ENCODE measurements at places on chromosomes 16 and 17.

DNA sequence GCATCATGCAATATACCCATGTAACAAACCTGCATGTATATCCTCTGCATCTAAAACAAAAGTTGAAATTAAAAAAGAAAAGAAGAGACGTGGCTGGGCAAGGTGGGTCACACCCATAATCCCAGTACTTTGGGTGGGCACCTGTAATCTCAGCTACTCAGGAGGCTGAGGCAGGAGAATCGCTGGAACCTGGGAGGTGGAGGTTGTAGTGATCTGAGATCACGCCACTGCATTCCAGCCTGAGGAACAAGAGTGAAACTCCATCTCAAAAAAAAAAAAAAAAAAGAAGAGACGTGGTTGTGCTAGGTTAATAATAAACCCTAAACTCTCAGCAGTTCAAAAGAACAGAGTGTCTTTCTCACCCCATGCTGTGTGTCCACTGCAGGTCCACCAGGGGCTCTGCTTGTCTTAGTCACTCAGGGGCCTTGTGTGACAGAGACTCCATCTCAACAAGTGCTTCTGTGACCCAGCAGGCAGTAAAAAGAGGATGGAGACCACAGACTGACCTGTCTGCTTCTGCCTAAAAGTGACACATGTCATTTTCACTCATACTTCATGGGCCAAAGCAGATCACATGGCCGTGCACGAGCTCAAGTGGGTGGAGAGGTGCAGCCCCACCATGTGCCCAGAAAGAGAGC lies 22.3 kb upstream of the N4BP1 start:
- no peak for DNase-seq

- DNase-seq, result no peak
Measured at GRCh38 chr16:73154063-73154870, 106.3 kb upstream of the ZFHX3 start.

DNA sequence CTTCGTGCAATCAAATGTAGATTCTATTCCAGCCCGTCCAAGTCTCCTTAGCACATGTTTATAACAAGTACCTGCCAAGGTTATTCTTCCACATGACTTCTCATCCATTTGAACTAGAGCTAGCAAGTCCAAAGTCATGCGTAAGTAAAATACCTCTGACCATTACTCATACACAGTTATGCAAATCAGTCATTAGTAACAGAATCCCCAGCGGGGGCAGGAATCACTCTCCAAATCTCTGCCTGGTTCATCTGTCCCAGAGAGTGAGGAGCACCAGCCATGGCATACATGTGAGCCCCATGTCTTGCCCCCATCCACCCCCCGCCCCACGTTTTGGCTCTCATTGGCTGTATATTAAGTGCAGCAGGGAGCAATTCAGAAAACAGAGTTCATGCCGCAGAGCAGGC lies 27.7 kb downstream of the SRL start:
- DNase-seq, result no peak

DNA sequence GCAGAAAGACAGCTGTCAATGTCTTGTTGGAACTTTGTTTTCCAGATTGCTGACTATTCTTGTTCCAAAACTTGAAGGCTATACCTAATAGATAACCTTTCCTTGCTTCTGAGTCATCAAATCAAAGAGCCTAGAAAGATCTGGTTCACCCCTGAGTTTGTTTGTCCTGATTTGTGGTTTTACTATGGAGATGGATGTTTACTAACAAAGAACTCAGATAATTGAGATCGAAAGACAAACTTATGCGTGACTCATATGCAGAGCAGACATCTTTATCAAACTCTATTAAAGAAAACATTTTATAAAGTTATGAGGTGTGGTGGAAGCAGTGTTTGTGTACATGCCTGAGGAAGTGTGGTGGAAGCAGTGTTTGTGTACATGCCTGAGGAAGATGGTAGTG lies 311.1 kb upstream of the TBX2 start:
- DNase-seq, result no peak

DNA sequence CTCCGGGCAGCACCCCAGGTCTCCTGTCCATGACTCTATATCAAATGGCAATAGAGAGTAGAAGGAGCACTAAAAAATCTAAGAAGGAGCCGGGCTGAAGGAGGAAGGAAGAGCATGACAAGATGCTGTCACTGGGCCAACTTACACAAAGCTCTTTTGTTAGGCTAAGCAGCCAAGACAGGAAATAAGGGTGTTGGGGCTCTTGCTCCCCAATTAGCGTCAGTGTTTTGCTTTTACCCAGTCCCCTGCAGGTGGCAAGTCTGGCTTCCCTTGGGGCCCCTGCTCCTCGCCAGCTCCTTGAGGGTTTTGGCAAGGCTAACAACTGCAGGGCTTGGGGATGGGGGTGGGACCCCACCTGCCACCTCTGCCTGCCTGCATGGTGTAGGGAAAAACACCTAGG lies 120.5 kb downstream of the CCT6B start:
- DNase-seq, result no peak

- DNase-seq, result no peak
Measured at GRCh38 chr17:14121952-14122351, 52.6 kb downstream of the COX10 start.

- no peak for DNase-seq
Measured at GRCh38 chr17:7146115-7146514, 31.5 kb upstream of the ASGR2 start.

DNA sequence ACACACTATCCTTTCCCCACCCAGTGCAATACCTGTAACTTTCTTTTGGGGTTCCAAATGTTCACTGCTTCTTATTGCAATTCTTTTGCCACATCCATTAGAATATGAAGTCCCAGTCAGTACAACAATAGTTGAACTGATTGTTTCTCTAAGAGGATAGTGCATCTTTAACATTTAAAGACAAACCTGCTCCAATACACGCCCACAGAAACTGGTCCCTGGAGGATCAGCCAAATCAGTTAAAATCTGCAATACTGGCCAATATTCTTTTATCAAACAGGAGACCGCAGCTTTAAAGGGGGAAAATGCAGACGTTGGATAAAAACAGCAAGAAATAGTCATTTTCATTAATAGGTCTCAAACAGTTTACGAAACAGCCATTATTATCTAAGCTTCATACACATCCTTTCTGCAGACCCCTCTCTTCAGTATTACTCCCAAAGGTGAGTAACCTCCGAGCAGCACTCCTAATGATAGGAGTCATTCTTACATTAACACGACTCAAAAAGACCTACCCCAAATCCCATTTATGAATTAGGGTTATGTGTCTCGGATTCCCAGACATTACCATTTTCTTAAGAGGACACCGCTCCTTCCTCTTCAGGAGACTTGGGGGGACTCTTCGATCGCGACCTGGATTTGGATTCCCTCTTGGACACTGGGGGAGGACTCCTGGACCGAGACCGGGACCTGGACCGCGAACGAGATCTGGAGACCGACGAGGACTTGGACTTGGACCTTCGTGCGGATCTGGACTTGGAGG lies 1.4 kb downstream of the SRSF2 start:
- no peak for DNase-seq

DNA sequence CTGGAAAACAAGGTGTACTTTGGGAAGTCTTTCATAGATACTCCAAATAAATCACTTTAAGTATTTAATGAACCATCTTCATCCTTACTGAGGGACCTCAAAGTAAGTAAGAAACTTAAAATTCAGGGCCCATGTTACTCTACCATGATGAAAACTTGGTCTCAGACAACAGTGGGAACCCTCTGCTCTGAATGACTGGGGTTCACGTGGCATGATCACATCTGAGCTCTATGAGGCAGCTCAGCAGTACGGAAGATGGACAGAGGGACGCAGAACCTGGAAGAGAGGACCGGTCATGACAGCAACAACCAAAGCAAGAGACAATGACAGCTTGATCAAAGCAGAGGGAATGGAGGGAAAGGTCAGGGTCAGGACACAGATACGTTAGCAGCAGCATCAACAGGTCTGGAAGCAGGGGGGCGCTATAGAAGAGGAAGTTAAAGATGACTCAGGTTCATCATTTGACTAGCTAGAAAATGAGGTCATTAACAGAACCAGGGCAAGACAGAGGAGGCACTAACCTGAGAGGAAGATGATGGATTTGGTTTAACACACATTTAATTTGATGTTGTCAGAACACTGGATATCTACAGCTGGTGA lies 9.5 kb downstream of the XPO6 start:
- DNase-seq, result no peak

DNA sequence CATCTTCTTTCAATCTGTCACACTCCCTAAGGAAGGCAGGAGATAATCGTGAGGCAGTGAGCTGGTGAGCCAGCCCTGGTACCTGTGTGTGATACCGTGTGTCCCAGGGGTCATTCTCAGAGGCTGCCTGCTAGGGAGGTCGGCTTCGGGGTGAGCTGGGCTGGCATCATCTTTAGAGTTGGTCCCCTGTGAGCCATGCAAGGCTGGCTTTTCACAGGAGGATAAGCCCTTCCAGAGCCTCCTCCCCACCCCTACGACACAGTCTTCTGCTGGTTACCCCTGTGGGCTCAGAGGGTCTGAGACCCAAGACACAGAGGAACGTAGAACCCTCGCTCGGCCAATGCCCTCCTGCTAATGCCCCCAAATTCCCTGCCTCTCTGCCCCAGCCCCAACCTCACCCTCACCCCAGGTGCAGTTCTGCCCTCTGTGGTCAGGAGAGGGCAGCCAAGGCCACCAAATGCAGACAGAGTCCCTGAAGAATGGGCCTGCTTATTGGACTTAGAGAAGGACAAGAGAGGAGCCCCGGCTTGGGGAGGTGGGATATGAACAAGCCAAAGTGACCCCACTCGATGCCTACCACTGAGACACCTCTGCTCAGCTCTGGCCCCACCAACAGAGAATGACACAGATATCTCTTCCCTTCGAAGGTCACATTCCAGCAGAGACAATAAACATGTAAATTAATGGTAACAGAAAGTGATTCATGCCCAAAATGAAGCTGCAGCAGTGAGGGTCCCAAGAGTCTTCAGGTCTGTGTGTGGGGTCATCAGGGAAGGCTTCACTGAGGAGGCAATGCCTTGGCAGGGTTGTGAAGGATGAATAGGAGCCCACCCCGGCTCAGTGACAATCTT lies 80.8 kb upstream of the CCL1 start:
- DNase-seq, result no peak
